ENCODE measurements at places on chromosomes 12 and 14.

DNA sequence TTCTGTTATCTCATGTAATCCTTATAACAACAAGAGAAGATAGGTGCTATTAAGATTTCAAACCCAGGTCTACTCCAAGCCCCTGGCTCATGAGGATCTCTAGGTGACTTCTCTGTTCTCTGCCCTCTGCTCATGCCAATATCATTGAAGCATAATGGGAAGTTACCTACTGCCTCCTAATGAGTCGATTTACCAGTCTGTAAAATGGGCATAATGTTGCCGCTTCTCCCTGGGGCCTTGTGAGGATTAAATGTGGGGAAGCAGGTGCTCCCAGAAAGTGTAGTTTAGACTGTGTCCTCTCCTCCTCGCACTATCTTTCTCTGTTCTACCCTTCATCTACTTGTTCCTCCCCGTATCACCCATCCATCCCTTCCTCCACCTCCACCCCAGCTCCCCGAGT lies 169.2 kb upstream of the LHX5 start:
- DNase-seq: no peak

DNA sequence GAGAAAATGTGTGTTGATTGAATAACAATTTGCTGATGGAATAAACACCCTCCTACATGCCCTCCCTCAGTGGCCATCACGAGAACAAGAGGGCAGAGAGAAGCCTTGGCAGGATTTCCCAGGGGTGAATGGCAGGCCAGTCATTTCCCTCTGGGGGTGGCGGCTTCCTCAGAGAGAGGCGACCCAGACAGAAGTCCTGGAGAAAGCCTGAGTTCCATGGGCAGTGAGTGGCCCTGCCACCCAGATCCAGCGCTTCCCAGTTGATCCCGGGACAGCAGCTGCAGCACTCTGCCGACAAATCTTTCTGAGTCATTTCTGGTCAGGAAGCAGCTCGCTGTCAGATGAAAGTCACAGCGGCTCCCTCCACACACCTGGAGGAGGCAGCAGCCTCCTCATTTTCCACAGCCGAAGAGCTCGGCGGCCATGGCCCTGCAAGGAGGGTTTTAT lies 123.0 kb downstream of the SCARB1 start:
- DNase-seq: no peak

GRCh38 chr12:58067610-58068387 lies 126.4 kb downstream of the ATP23 start:
- DNase-seq: no peak

- no peak for DNase-seq
Measured at GRCh38 chr14:98711453-98711852, 560.5 kb downstream of the BCL11B start.

- DNase-seq: no peak
Measured at GRCh38 chr12:89975574-89975973, 266.9 kb upstream of the ATP2B1 start.

GRCh38 chr12:3225154-3225795 lies 148.1 kb downstream of the TSPAN9 start:
- peak; percentile 11 for DNase-seq

- no peak for DNase-seq
Measured at GRCh38 chr14:88326352-88327103, 3.5 kb upstream of the KCNK10 start.

GRCh38 chr12:75684678-75685616 lies 173.5 kb upstream of the KRR1 start:
- no peak for DNase-seq

- DNase-seq: peak; percentile 82
Measured at GRCh38 chr14:69687606-69688298, 76.4 kb downstream of the SUSD6 start.

DNA sequence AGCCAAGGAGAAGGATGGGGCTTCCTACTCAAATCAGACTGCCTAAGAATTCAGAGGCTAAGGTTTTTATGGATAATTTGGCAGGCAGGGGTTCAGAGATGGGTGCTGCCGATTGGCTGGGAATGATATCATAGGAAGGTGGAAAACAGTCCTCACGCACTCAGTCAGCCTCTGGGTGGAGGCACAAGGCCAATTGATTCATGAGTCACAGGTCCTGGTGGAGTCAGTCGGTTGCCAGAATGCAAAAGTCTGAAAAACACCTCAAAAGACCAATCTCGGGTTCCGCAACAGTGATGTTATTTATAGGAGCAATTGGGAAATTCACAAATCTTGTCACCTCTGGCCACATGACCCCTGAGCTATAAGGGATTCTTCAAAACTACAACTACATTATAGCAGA lies 105.5 kb downstream of the GXYLT1 start:
- DNase-seq: no peak

DNA sequence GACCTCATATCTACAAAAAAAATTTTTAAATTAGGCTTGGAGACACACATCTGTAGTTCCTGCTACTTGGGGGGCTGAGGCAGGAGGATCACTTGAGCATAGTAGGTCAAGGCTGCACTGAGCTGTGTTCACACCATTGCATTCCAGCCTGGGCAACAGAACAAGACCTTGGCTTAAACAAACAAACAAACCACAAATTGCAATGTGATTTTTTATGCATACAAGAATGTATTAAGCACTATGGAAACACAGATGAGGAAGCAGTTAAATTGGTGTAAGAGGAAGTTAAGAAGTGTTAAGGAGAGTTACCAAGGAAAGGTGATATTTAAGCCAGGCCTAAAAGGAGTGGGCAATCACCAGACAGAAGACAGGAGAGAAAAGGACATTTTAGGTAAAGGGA lies 83.6 kb upstream of the HECTD1 start:
- DNase-seq: peak; percentile 41

GRCh38 chr12:57837864-57838562 lies 8.5 kb downstream of the CTDSP2 start:
- DNase-seq: peak; percentile 51

DNA sequence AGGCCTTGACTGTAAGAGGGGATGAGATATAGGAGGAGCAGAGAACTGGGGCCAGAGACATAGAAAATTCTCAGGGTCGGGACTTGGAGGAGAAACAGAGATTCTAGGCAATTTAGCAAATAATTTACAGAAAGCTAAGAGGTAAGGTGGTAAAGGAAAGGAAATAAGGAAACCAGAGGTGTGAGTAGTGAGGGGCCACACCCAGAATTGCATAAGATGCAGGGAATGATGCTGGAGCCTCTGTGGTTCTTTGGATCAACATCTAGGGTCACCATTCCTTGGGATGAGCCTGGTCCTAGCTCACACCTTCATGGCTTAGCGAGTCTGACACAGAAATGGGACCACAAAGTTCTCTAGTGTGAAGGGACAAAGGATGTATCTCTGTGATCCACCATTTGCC lies 949 bp upstream of the SDR9C7 start:
- no peak for DNase-seq

- DNase-seq: no peak
Measured at GRCh38 chr14:104974665-104975390, 3.3 kb downstream of the AHNAK2 start.

DNA sequence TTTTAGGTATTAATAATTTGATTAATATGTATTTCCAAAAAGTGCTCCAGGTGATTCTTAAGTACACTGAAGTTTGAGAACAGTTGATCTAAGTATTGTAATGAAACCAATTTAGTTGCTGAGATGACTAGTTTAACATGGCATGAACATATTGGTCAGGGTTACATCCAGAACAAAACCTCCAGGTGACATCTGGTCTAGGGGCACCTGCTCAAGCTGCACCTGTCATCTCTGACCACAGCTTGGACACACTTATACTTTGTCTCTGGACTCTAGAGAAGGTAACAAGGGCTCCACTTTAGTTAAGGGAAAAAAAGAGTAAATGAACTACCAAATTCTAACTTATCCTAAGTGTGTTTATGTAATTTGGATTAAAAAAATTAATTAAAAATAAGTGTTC lies 8.1 kb downstream of the ARID2 start:
- DNase-seq: no peak
